AG08395 (cell line): ENCODE measurements at places on chromosomes 4 and X.

DNA sequence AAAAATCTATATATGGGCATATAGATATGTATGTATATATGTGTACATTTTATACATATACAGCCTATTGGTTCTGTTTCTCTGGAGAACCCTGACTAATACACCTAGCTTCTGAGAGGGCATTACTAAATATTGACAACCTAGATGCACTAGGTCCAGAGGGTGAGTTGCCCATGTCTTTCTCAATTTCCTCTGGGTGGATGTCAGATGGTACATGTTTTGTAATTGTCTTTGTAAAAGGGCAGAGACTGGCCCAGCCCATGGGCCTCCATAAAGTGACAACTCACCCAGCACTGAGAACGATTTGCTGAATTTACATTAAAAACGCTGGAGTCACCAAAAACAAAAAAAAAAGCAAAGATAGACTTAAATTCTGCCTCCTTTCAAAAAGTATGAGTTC lies 198.5 kb upstream of the FAM241A start:
- DNase-seq, result no peak

DNA sequence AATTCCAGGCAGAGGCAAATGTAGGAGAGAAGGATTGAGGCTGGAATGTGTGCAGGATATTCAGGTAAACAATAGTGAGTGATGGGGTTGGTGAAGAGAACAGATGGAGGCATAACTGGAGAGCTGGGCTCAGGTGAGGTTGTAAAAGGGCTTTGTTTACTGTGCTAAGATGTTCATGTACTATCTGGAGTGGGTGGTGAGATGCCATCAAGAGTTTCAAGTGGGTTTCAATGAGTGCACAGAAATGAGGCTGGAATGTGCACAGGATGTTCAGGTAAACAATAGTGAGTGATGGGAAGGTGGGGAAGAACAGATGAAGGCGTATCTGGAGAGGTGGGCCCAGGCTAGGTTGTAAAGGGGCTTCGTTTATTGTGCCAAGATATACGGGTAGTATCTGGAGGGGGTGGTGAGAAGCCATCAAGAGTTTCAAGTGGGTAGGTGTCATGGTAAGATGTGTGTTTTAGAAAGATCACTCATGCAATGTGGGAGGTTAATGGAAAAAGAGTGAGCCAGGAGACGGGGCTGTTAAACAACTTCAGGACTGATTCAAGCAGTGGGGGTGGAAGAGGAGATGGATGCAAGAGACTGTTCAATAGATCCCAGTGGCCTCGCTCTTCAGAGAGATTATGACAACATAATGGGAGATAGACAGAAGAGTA lies 25.4 kb upstream of the NMU start:
- DNase-seq, result no peak

DNA sequence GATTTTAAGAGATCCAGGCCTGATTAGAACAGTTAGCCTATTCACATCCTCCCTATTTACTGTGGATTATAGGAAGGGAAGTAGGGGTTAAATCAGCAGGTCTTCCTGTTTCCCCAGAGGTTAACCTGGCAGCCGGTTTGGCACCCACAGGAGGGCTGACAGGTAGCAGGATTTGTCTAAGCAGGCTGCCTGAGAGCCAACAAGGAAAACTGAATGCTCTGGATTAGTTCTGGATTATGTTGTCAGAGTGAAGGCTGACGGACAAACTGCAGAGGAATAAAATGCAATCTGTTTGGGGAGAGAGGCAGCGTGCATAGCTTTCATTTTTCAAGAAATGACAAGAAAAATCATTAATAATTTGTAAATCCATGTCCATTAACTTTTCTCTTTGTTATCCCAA lies 397.1 kb upstream of the FAM241A start:
- DNase-seq, result no peak

DNA sequence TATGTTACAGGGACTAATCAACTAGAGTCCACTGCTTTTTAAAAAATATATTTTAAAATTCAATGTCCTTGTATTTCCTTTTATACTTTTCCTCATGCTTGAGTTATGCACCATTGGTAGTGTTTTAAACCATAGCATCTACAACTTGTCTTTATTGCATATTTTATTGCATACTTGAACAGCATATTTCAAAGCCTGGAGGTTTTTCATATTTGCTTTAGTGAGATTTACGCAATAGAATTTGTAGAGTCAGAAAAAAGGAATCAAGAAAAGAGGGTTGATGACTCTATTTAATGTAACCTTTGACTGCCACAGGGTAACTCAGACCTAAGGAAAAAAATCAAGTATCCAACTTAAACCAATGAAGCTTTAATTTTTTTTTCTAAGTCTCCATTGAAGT lies 1165.7 kb upstream of the IGFBP7 start:
- no peak for DNase-seq

DNA sequence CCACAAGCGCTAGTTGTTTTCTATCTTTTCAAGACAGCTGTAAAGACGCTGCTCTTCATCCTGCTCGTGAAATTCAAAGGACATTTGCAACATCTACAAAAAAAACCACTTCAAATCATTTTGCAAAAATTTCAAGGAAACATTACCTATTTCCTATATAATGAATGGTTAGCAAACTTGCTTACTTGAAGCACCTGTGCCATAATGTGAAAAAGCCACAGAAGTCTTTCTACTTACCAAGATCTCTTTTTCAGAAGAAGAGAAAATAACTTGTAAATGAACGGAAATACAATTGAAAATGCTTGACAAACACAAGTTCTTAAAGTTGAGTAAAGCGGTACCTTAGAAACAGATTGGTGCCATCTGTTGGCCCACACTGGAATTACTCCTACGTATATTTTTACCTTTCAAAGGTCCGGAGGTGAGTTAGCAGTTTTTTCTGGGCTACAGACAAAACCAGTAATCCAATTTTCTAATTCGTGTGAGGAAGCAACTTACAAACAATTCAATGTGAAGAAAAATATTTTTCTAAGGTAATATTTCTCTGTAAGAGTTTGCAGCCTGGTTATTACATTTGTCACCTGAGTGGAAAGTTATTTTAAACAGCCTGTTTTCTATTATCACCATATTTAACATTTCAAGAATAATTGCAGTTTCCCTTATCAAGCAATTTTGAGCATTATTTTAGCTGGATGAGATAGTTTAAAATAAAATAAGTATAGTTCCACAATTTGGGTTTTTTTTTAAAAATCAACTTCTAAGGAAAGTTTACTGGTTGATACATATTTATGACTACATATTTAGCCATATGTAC lies at the start of gene TLR6:
TLR6 (minus strand) TSS at position 294 of the 814 bp plus-strand sequence. CDS start 27,344 bp downstream, outside the sequence.
- peak; percentile 27 for DNase-seq

DNA sequence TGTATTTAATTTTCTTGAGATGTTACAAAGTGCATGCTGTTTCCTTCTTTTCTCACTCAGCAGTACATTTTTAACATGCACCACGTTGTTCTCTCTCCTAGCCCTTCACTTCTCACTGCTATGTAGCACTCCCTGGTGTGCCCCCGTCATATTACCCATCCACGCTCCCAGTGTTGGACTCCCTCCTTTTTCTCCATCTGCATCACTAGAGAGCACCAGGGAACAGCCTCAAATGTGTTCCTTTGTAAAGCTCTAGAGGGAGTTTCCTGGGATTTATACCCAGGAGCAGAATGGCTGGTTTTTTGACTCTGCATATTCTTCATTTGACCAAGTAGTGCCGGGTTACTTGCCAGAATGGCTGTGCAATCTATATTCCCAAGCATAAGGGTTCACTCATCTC lies 240.3 kb upstream of the ANXA3 start:
- no peak for DNase-seq

DNA sequence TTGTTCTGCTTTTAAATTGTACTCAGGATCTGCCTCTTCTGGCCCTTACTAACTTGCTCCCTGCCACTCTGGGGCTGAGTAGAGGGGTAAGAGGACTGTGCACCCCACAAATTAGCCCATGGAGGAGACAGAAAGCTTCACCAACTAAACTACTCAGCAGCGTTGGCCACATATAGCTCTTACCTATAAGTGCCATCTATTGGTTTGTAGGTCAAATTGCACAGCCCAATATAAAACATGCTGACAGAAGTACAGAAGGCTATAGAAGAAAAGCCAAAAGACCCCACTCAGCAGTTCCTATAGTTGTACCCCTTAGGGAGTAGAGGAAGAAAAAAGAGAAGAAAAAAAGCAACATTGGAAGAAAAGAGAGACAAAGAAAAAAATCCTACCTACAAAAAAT lies 341.2 kb upstream of the FMR1 start:
- no peak for DNase-seq

DNA sequence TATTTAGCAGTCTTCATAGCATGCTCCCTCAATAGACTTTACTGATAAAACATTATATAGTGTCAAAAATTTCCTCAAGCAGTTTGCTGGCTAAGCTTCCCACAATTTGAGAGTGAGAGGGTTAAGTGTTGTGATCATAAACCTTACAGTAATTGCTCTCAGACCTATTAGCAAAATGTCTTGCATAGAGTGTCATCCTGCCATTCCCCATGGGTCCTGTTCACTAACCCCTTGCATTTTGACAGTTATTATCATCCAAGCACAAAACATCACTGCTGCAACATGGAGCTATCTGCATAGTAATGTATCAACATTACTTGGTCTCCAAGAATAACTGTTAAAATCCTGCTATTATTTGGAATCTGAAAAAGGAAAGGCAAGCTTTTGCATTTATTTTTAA lies 196.1 kb upstream of the GK2 start:
- no peak for DNase-seq

DNA sequence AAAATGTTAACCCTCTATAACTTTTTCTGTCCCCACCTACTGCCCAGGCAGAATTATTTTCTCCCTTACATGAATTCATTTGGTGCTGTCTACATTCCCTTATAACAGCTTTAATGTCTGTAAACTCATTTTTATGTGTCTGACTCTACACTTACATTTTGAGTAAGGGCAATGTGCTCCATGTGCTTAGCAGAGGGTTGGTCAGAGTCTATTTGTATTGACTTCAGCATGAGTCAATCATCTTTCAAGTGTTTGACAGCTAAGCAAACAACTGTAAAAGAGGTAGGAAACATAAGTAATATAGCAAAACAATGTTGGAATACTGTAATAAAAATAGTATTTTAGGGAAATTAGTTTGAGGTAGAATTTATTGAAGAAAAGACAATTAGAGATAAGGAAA lies 6.3 kb downstream of the IL15 start:
- DNase-seq, result no peak

- no peak for DNase-seq
Observed at GRCh38 chrX:66142351-66142750, 21.7 kb upstream of the HEPH start.

DNA sequence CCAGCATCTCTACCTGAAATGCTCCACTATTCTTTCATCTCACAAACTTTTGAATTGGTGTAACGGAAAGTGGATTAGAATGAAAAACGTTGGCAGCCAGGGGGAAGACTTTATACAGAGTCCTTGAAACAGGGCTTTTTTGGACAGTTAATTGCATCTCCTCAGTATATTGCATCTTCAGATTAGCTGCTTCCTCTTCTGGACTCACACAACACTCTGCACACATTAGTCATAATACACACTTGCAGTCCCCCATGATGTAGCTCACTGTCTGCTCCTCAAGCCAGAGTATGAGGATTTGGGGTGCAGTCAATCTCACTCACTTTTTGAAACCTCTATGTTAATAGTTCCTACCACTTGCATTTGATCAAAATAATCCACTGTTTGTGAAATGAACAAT lies 101.0 kb downstream of the ADGRA3 start:
- no peak for DNase-seq

DNA sequence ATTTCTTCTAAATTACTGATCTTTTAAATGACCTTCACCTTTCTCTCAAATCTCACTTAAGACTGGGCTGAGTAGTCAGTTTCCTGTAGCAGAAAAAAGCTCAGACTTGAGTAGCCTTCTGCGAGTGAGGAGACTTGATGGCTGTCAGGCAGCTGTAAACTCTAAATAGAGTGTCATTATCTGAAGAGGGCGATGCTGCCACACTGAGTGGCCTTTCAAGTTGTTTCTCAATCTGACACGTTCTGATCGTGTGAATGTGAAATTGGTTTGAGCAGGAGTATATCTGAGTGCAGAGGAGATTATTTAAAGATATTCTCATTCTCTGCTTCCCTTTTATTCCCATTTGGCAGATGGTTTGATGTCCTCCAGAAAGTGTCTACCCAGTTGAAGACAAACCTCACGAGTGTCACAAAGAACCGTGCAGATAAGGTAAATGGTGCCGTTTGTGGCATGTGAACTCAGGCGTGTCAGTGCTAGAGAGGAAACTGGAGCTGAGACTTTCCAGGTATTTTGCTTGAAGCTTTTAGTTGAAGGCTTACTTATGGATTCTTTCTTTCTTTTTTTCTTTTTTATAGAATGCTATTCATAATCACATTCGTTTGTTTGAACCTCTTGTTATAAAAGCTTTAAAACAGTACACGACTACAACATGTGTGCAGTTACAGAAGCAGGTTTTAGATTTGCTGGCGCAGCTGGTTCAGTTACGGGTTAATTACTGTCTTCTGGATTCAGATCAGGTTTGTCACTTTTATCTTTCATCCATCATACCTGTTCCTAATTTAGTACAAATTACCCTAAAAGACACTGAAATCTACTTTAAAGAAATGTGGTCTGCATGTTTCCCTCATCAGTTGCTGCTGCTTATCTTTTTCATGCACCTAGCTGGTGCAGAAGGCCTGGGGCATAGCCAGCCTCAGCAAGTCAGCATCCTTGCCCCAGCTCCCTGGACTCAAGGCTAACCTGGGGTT lies 74.3 kb upstream of the MSANTD1 start:
- DNase-seq, result no peak

DNA sequence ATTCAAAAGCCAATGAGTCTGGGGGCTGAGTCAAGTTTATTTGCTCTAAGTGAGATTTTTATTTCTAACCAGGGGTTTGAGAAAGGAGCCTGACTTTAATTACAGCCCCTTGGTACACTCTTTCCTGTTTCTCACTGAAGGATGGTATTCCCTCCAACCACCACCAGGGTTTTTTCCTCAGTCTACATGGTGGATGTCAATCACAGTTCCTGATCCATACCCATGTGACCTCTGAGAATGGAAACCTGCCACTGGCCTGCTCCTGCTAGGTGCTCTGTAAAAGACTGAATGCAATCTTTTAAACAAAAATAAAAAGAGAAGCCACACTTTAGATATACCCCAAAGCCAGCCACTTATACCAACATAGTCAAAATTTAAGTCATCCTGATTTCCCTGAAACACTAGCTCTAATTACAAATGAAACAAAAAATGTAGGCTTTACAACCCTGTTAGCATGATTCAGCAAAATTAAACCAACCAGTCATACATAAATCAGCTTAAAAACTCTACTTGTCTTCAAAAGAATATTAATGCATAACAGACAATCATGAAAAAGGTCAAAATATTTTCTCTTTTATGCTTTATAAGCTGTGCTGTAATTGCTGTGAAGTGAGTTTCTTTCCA lies 112.1 kb upstream of the NWD2 start:
- no peak for DNase-seq

DNA sequence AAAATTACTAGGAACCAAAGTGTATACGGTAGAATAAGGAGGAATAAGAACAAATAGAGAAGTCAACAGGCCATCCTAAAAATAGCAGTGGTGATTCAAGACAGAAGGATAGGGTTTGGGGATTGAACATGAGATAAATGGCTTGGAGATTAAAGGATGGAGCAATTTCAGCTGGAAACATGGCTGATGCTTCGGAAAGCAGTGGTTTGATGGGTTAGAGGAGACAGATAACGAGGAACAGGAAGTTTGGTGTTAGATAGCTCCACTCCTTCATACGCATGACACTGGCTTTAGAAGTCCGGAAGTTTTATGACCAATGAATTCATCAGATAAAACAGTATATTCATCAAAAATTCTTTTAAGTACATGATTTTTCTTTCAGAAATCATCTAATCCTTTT lies 70.8 kb upstream of the GALNTL6 start:
- DNase-seq, result no peak

- no peak for DNase-seq
Observed at GRCh38 chr4:126906466-126906865, 726.3 kb upstream of the INTU start.
